CD14-positive monocyte (primary cell): ENCODE measurements at places on chromosomes 1 and 21. TPM values are rescaled to one million over a fixed set of nuclear protein-coding genes. Genes with fewer than 3 reads are reported as not detected.

Gene TMPRSS15
- polyA plus RNA-seq, result not detected

Gene S100A7
- not detected in 2 replicates for polyA plus RNA-seq

Gene SPRR3
- not detected for polyA plus RNA-seq

Gene KCND3
- not detected for polyA plus RNA-seq

Gene GBP1
- 35.2 TPM for polyA plus RNA-seq

Gene BARHL2
- polyA plus RNA-seq, result not detected

GRCh38 chr1:234745844-234746797 is 136.1 kb upstream of the IRF2BP2 start:
- DNase-seq, result no peak

DNA sequence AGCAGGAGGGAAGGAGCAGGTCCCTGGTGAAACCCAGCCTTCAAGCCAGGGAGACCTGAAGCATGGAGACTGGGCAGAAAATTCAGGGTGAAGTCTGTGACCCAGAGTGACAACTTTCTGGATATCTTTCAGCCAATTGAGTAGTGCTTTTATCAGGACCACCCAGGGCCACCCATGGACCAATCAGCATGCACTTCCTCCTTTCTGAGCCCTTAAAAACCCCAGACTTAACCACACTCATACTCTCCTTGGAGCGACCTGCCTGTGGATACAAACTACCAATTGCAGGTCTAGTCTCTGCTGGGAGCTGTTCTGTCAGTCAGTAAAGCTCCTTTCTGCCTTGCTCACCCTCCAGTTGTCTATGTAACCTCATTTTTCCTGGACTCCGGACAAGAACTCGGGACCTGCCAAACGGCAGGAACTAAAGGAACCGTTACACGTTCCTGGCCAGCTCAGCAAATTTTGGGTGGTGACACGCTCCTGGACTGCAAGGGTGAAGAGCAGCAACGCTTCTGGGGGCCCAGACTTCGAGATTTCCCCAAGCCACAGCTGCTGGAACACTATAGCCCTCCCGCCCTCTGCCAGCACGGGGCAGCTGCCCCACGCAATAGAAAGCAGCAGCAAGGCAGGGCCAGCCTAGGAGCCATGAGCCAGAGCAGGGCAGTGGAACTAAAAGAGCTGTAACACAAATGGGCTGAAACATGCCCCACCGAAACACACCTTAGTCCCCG is 1183.4 kb downstream of the AMY1C start:
- no peak for DNase-seq

GRCh38 chr1:4253935-4254334 is 353.9 kb upstream of the C1orf174 start:
- DNase-seq, result no peak
